Choroid plexus epithelial cell (primary cell): ENCODE measurements at places on chromosomes 4 and X.

DNA sequence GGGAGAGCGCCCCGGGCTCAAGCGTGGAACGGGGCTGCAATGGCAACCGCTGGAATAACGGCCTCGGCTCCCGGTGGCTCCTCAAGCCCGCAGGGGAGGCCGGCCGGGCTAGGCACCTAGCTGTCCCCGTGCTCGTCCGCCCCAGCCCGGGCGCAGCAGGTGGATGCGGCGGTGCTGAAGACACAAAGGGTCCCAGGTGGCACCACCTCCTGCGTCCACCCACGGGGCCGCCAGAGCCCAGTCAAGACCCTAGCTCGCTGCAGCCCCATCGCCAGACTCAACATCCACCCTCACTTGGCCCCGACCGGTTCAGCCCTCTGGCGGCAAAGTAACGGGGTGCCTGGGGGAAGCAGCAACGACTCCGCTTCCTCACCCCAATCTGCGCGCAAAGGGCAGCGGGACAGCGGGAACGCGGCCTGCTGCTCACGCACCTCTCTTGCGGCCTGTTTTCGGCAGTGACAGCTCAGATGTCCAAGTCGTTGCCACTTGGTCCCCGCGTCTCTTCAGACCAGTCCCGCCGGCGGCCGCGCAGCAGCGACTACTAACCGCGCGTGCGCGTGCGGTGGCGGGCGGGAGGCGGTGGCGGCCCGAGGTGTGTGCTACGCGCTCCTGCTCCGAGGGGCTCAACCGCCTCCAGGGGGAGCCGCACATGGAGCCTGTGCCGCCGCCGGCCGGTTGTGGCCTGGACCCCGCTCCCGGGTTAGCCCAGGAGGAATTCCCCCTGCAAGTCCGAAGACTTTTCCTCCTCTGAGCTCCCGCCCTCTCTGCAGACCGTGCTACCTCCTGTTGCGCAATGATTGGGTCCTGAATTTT lies at the start of gene CLGN:
CLGN (minus strand) TSS at position 543 of the 813 bp plus-strand sequence. CDS start 14,570 bp downstream, outside the sequence.
- DNase-seq = peak; percentile 34

DNA sequence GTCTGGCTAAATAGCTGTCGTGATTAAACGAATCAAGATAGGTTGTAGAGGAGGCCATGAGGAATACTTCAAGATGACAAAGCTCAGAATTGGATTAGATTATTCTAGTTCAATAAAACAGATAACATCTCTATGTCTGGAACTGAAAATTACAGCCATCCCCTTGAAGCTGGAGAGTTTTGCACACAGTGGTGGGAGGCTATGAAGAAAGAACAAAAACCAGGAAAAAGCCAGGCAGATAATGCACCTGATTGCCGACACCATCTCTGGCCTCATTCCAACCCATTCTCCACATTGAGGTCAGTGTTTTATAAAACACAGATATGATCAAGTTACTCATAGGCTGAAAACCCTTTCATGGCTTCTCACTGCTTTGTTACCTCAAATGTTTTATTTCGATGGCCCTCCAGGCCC lies 188.3 kb downstream of the RASL11B start:
- no peak for DNase-seq

DNA sequence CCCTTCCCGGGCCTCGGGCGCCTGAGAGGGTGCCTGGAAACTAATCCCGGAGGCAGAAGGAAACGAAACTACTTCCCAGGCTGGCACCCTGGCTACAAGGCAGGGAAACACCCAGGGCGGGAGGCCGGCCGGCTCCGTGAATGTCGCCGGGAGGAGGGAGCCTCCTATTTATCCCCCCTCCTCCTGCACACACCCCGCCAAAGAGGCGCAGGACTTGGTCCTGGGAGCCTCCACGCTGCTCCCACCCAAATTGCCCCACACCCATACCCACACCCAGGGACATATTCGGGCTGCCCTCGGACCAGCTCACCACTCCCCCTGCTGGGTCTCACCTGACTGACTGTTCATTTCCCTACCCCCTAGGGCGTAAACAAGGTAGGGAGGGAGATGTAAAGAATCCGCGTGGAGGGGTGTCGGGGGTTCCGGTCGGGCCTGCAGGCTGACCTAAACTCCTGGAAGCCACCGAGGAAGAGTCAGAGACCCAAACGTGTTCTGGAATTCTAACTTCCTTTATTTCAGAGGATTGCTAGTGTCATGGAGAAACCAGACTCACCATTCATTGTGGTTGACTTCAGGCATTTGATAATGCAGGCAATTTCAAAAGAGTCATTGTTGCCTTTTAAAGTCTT lies at the start of gene BTC:
BTC (minus strand) TSS at position 142 of the 629 bp plus-strand sequence. CDS start 198 bp downstream, outside the sequence.
- peak; percentile 4 for DNase-seq

DNA sequence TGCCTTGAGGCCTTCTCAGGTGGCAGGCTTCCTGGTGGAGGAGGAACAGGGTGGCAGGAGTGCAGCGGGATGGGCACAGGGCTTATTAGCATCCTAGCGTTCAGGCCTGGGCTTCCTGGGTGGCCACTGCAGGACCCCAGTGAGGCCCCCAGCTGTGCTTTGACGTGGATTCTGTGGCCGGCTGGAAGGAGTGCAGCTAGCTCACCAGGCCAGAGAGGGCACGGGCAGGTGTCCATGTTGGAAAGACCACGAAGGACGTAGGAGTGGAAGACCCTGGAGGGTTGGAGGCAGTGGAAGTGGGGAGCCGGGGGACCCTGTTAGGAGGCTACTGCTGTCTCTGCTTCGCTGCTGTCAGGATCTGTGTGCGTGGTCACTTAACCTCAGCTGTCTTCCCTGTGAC lies 13.3 kb upstream of the TADA2B start:
- no peak for DNase-seq

DNA sequence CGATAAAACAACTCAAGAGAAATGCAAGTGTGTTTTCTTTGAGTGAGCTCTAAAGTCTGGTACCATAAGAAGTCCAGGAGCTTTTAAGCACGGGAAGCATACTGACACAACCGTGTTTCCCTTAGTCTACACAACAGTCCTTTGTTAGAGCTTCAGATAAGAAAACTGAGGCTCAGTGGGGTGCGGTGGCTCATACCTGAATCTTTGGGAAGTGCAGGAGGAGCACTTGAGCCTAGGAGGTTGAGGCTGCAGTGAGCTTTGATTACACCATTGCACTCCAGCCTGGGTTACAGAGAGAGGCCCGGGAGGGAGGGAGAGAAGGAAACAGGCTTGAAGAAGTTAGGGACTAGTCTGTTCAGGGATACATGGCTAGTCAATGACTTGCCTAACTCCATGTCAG lies 21.9 kb downstream of the LEF1 start:
- DNase-seq = no peak

DNA sequence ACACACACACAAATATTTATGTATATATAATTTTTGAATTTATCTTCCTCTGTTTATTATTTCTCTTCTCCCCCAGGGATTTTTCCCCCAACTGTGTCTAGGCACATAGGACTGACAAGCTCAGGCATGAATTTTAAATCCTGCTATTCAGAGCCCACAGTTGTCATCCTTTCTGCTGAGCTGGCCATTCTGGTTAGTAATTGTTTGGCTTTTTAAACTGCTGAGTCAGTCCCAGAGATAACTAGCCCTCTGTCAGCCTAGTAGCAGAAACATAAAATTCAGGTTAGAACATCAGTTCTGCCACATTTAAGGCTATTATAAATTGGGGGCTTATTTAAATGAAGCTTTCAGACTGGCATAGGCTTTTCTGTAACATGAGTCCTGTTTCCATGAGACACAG lies 151.7 kb upstream of the MAOA start:
- no peak for DNase-seq
